ENCODE measurements at places on chromosomes 2 and 18.

DNA sequence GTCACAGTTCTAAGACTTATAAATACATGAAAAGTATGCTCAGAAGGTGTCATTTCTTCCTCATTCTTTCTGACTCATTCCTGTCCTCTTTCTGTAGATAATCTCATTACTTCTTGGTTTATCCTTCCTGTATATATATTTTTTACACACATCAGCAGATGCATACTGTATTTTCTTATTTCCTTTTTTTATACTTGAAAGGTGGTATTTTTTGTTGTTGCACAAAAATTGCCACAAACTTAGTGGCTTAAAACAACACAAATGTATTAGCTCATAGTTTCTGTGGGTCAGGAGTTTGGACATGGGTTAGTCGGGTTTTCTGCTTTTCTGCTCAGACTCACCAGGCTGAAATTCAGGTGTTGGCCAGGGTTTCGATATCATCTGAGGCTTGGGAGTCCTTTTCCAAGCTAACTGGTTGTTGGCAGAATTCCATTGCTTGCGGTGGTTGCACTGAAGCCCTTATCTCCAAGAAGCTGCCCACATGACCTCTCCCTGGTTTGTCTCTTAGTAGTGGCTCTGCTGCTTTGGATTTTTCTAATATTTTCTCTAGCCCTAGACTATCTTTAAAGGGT is 162.6 kb downstream of the FMNL2 start:
- no peaks in the 10 kb centered on the region for H3K36me3 ChIP-seq
- no peaks in the 10 kb centered on the region for H3K27me3 ChIP-seq
- H3K4me3 ChIP-seq = no peak overlapping the region
- no peak overlapping the region for H3K27ac ChIP-seq
- H3K4me1 ChIP-seq = peaks cover 48% of the 10 kb centered on the region

GRCh38 chr2:177724398-177725287 is 332.1 kb downstream of the AGPS start:
- peaks cover 14% of the 10 kb centered on the region for H3K27me3 ChIP-seq
- H3K36me3 ChIP-seq = no peaks in the 10 kb centered on the region
- H3K4me1 ChIP-seq = no peaks in the 10 kb centered on the region
- H3K4me3 ChIP-seq = no peak overlapping the region
- no peak for DNase-seq

- H3K27me3 ChIP-seq = peaks cover 10% of the 10 kb centered on the region
- H3K36me3 ChIP-seq = no peaks in the 10 kb centered on the region
- no peaks in the 10 kb centered on the region for H3K4me1 ChIP-seq
- no peak overlapping the region for H3K4me3 ChIP-seq
- no peak overlapping the region for H3K27ac ChIP-seq
Measured at GRCh38 chr18:45482286-45482685, 133.0 kb upstream of the SLC14A2 start.

- peak within 1 kb of the TSS; percentile 86 for H3K4me3 ChIP-seq
- H3K27ac ChIP-seq = peak within 1 kb of the TSS; percentile 75
- H3K4me1 ChIP-seq = peaks cover 9% of the 10 kb centered on the region
- no peaks in the 10 kb centered on the region for H3K27me3 ChIP-seq
- DNase-seq = peak; percentile 57
- no peaks in the 10 kb centered on the region for H3K36me3 ChIP-seq
Measured at GRCh38 chr2:64453770-64454385, at the start of gene LGALSL. Gene LGALSL, plus strand, starts transcription at chr2:64454162. Its CDS starts 384 bp downstream, at chr2:64454546.

- no peaks in the 10 kb centered on the region for H3K36me3 ChIP-seq
- H3K27me3 ChIP-seq = peaks cover 56% of the 10 kb centered on the region
- no peak for DNase-seq
- no peak overlapping the region for H3K27ac ChIP-seq
- H3K4me1 ChIP-seq = peaks cover 19% of the 10 kb centered on the region
Measured at GRCh38 chr2:176188774-176189680, 559 bp downstream of the HOXD1 start.

- DNase-seq = no peak
- H3K4me1 ChIP-seq = no peaks in the 10 kb centered on the region
- H3K27ac ChIP-seq = no peak overlapping the region
- no peaks in the 10 kb centered on the region for H3K27me3 ChIP-seq
- H3K4me3 ChIP-seq = no peak overlapping the region
Measured at GRCh38 chr18:79747156-79747845, 50.4 kb upstream of the KCNG2 start.

- H3K4me1 ChIP-seq = no peaks in the 10 kb centered on the region
- no peaks in the 10 kb centered on the region for H3K27me3 ChIP-seq
- H3K27ac ChIP-seq = no peak overlapping the region
- no peak overlapping the region for H3K4me3 ChIP-seq
- H3K36me3 ChIP-seq = no peaks in the 10 kb centered on the region
Measured at GRCh38 chr2:188078534-188078933, 213.1 kb upstream of the GULP1 start.

DNA sequence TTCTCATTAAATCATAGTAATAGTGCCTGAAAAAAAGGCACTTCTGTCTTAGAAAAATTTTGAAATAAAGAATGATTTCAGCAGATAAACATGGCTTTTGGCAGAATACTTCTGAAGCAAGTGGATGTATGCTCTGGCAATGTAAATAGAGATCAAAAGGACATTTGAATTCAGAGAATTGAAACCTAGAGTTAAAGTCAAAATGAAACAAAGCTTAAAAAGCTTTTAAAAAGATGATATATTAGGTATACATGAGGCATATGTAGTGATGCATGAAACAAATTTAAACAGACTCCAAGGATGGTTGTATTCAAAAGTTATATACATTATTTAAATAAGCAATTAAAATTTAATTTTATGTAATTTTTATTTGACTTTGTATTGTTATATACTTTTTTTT is 1344.5 kb upstream of the TMEFF2 start:
- DNase-seq = no peak
- H3K4me1 ChIP-seq = no peaks in the 10 kb centered on the region
- H3K4me3 ChIP-seq = no peak overlapping the region
- H3K27ac ChIP-seq = no peak overlapping the region

DNA sequence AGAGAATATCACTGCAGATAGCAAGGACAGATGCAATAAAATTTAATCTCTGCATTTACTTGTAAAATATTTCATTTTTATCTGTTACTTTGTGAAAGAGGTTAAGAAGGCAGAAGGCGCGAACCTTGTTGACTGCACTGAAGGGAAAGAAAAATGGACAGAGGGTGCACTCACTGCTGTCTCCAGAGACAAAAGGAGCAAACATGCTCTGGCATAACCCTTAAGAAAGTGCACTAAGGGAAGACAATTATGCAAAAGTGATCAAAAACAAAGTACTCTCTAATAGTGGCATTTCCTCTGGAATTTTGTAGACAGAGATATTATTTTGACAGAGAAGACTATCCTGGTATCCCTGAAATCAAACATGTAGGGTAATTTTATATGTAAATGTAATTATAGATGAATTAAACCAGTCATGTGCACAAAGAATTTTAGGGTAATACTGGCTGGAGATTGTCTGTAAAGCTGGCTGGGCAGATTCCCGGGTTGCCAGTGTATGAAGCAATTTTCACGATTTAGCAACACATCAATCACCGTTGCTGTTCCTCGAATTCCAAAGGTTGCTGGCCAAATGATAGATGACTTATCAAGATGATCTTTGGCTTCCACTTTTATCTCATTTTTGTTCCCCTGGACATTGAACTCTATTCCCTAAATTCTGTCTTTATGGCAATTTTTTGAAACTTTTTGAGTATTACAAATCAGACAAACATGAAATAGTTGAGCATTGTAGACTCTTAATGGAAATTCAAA is 1176.9 kb downstream of the SUCLG1 start:
- no peak for DNase-seq
- H3K36me3 ChIP-seq = no peaks in the 10 kb centered on the region
- no peaks in the 10 kb centered on the region for H3K4me1 ChIP-seq
- H3K27ac ChIP-seq = no peak overlapping the region
- H3K4me3 ChIP-seq = no peak overlapping the region

- H3K27ac ChIP-seq = no peak within 1 kb of the TSS
- H3K4me3 ChIP-seq = no peak within 1 kb of the TSS
- H3K4me1 ChIP-seq = no peaks in the 10 kb centered on the region
- H3K36me3 ChIP-seq = no peaks in the 10 kb centered on the region
Measured at GRCh38 chr2:237413777-237414661, at the start of gene COL6A3. Gene COL6A3, minus strand, starts transcription at chr2:237414164. Its CDS starts 17,347 bp downstream, at chr2:237396817.

- no peaks in the 10 kb centered on the region for H3K36me3 ChIP-seq
- DNase-seq = no peak
Measured at GRCh38 chr2:205702576-205702975, 20.3 kb downstream of the NRP2 start.

DNA sequence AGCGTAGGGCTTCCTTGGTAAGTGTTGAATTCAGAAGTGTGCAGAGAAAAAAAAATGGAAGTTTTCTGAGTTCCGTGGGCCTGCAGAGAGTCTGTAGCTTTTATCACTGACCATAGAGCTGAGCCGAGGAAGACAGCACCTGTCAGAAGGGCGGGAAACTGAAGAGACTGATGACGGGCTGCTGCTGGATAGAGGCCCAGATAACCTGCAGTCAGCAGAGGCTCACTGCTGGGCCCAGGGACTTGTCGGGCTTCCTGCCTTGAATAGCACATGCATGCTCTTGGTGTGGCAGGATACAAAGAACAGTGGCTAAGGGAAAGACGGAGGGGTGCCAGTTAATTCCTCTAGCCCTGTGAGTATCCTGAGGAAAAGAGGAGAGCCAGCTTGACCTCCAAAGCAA is 166.4 kb downstream of the MGAT5 start:
- no peak for DNase-seq
- no peaks in the 10 kb centered on the region for H3K4me1 ChIP-seq

DNA sequence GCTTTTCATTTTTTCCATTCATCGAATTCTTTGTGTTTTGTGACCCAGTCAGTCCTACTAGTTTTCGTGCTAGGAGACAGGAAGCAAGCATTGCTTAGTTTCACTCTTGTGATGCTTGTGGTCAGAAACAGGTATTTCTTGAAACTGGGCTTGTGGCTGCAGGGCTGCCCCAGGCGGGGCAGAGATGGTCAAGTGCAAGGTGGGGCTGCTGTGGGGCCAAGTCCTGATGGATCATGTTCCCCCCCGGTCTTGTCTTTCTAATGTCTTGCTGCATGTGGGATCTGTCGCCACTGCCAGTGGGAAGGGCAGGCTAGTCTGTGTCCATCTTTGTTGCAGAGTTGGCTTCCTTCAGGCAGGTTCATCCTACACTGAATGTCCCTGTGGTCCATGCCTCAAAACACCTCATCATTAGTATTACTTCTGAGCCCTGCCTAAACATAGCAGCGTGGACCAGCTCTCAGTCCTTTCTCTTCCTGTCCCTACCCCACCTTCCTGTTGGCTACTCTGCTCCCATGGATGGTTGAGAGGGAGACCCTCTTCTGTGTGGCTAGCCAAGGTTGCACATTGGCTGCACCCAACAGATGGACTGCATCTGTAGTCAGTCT is 38.7 kb downstream of the INPP4A start:
- H3K4me3 ChIP-seq = no peak overlapping the region
- no peaks in the 10 kb centered on the region for H3K27me3 ChIP-seq
- H3K27ac ChIP-seq = peak overlapping the region; percentile 9
- peaks cover 63% of the 10 kb centered on the region for H3K4me1 ChIP-seq

GRCh38 chr2:27162151-27163121 is 13.6 kb downstream of the TCF23 start:
- H3K36me3 ChIP-seq = no peaks in the 10 kb centered on the region
- peaks cover 2% of the 10 kb centered on the region for H3K27me3 ChIP-seq
- no peak overlapping the region for H3K4me3 ChIP-seq
- H3K4me1 ChIP-seq = peaks cover 28% of the 10 kb centered on the region
- H3K27ac ChIP-seq = peak overlapping the region; percentile 35

GRCh38 chr2:223613017-223613950 is 11.1 kb upstream of the SCG2 start:
- H3K4me3 ChIP-seq = no peak overlapping the region
- no peak overlapping the region for H3K27ac ChIP-seq
- H3K4me1 ChIP-seq = no peaks in the 10 kb centered on the region
- DNase-seq = no peak

GRCh38 chr2:111161971-111162370 is 41.3 kb downstream of the BCL2L11 start:
- H3K27me3 ChIP-seq = no peaks in the 10 kb centered on the region
- H3K4me3 ChIP-seq = no peak overlapping the region
- DNase-seq = no peak
- H3K27ac ChIP-seq = no peak overlapping the region
- peaks cover 81% of the 10 kb centered on the region for H3K36me3 ChIP-seq
- H3K4me1 ChIP-seq = peaks cover 56% of the 10 kb centered on the region

GRCh38 chr2:205678541-205679142 is 3.7 kb upstream of the NRP2 start:
- H3K27me3 ChIP-seq = peaks cover 24% of the 10 kb centered on the region
- H3K4me1 ChIP-seq = peaks cover 26% of the 10 kb centered on the region
- no peaks in the 10 kb centered on the region for H3K36me3 ChIP-seq
- no peak overlapping the region for H3K4me3 ChIP-seq
- no peak overlapping the region for H3K27ac ChIP-seq
- no peak for DNase-seq

DNA sequence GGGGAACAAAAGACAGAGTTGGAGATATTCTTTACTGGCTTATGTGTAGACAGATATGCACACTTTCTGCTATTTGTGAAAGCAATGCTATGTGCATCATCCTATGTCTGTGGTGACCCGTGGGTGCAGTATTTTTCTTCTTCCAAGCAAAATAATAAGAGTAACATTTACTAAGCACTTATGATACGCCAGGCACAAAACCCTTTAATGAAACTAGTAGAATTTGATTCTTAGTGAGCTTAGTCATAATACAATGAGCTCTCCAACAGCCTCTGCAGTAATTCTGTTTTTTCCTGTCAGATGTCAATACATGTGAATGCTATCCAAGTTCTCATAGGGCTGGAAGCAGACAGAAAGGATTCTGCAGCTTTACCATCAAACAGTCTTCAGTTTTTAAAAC is 130.6 kb downstream of the RAD51AP2 start:
- H3K4me1 ChIP-seq = no peaks in the 10 kb centered on the region
- peaks cover 2% of the 10 kb centered on the region for H3K27me3 ChIP-seq
- no peak for DNase-seq
- no peaks in the 10 kb centered on the region for H3K36me3 ChIP-seq
- no peak overlapping the region for H3K4me3 ChIP-seq

DNA sequence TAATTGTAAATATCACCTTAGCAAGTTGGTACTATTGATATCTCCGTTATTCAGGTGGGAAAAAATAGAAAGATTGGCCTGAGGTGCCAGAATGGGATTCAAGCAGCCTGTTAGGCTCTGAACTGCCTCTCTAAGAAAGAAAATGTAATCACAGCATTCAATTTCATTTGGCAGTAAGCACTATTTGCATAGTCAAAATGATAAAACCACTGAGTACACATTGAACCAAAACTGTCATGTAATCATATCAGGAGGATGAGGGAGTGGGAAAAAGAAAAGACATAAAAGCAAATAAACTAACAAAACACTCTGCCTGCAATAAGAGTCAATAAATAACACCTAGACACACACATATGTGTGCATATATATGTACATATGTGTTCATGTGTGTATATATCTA is 103.9 kb upstream of the TACR1 start:
- H3K4me3 ChIP-seq = no peak overlapping the region
- no peak overlapping the region for H3K27ac ChIP-seq
- no peaks in the 10 kb centered on the region for H3K4me1 ChIP-seq
- peaks cover 18% of the 10 kb centered on the region for H3K36me3 ChIP-seq

DNA sequence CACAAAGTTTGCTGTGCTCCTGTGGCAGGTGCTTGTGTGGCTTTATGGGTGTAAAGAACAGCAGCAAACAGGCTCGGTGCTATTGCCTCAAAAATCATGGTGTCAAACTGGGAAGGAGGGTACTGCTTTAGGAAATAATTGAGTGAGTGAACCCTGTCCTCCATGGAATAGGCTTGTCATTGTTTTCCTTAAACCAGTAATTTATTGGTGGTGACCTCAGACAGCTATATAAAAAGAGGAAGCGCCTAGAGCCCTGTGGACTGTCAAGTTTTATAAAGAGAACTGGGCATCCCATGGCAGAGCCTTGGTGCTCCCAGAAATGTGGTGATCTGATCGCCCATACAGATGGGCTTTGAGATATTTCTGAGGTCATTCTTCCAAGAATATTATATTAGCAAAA is 4.7 kb upstream of the CXCR4 start:
- H3K36me3 ChIP-seq = peaks cover 11% of the 10 kb centered on the region
- peaks cover 80% of the 10 kb centered on the region for H3K4me1 ChIP-seq
- peak overlapping the region; percentile 69 for H3K4me3 ChIP-seq
- H3K27me3 ChIP-seq = no peaks in the 10 kb centered on the region
- DNase-seq = no peak
- H3K27ac ChIP-seq = peak overlapping the region; percentile 99

Data from activated B cell treated with CpG ODN at 0.5 μM for 24 hours (primary cell).